ENCODE measurements at places on chromosomes 1 and 21.

DNA sequence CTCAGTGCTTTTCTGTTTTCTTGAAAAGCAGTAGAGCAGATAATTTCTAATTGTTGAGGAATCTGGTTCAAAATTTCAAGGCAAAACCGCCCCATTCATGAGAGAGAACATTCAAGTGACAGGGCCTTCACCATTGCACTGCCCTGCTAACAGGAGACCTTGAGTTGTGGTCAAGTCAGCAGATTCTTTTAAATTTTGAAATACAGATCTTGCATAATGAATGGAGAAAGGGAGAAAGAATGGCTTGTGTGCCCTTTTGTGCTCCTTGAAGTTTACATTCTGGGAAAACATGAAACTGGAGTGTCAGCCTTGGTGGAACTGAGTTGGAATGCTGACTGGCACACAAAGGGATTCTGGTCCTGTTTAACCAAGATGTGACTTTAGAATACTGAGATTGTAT, 164.5 kb upstream of the UBE2U start:
- DNase-seq = no peak

DNA sequence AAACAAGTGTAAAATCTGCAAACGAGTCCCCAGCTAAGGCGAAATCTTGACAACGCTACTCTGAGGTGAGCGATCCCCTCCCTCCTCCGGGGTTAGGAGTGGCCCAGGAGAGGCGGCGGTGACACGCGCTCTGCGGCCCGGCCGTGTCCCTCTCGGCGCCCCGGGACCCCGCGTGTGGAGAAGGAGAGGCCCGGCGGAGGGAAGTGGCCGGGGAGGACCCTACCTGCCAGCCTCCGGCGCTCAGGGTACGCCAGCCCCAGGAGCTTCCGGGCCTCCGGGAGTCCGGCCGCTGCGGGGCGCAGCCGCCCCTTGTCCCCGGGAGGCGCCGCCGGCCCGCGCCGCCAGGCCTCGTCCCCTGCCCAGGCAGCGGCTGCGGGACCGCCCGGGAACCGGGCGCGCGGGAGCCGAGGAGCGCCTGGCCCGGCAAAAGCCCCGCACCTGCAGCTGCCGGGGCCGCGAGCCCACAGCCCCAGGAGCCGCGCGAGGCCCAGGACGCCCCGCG, 543 bp downstream of the ABCB10 start:
- peak; percentile 29 for DNase-seq

DNA sequence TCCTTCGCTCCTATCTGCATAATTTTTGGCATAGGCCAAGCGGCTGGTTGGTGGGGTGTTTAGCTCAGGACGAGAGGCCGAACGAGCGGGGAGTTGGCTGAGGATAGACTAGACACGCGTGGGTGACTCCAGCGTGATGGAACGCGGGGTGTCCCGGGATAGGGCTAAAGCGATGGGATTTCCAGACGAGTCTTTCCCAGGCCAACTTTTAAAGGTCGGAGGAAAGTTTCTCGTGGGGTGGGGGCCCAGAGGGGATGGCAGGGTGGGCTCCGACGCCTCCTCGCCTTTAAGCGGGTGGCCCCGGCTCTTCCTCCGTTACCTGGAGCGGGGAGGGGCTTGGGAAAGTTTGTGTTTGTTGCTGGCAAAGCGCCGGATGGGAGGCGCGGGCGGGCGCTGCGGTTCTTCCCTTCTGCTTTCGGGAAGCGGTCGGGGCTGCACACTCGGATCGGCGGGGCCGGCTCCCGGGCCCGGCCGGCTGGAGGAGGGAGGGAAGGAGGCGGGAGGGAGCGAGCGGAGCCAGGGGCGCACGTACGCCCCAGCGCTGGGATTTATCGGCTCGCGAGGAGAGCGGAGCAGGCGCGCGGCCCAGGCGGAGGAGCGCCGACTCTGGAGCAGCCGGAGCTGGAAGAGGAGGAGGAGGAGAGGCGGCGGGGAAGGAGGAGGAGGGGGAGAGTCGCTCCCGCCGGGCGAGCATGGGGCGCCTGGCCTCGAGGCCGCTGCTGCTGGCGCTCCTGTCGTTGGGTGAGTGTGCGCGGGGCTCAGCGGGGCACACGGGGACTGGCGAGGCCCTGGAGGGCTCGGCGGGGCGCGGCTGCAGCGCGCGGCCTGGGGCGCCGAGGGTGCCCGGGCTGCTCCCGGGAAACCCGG, at the start of gene PTGFRN:
Gene PTGFRN, plus strand, starts transcription at position 405 of the 867 bp plus-strand sequence. Its CDS starts 288 bp downstream, at position 693.
- peak; percentile 35 for DNase-seq

GRCh38 chr1:10755970-10756521, 40.4 kb downstream of the CASZ1 start:
- peak; percentile 76 for DNase-seq

GRCh38 chr1:106480629-106481028, 575.8 kb upstream of the PRMT6 start:
- DNase-seq = no peak

DNA sequence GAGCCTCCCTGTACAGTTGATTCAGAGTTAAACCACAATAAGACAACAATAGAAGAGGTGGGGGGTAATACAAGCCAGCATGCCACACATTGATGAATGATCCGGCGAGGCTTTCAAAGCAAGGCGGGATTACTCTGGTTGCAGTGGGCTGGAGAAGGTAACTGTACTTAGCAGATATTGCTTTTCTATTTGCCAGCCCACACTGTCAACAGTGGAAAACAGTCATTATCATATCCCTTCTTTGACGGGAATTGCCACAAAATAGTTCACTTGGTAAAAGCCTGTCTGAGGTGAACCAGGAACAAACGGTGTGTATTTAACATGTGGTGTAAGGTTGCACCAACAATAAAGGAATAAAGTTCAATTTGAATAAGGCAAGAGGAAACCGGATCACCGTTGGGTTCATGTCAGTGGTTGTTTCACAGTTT, 5.8 kb upstream of the KCNJ15 start:
- no peak for DNase-seq

GRCh38 chr1:109500941-109501381, 7.1 kb downstream of the CYB561D1 start:
- DNase-seq = no peak

- no peak for DNase-seq
Measured at GRCh38 chr1:36657826-36658225, 175.1 kb upstream of the CSF3R start.

DNA sequence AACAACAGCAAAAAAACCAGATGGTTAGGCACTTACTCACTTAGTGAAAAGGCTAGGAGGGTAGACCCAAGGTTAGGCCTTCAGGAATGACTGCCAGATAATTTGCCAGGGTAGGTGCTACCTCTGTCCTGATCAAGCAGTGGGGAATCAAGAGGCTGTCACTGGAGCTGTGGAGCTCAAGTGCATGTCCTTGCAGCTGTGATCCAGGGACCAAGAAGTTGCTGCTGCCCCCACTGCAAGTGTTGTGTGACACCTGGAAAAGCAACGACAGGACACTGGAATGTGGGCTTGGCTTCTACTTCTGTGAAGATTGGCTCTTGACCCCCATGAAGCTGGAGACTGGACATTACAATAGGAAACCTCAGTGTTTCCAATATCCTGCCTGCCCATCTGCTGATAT, 72.1 kb downstream of the PEX14 start:
- no peak for DNase-seq

DNA sequence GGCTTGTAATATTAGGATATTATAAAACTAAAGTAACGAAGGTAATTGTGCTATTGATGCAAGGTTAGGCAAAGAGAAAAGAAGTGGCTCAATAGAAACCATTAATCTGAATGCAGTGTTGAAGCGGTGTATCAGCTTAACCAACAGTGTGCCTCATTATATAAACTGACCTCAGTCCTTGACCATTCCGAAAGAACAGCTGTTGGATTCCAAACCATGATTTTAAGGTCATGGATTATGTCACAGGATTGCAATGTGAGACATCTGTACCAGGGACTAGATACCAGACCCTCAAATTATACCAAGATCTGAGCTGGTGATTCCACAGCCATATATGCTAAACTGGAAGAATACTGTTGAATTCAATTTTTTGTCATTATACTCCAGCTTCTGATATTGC, 134.2 kb upstream of the HP1BP3 start:
- DNase-seq = no peak

- DNase-seq = no peak
Measured at GRCh38 chr1:195738966-195739650, 869.1 kb downstream of the KCNT2 start.

- DNase-seq = no peak
Measured at GRCh38 chr1:211017075-211017718, 116.8 kb downstream of the KCNH1 start.

DNA sequence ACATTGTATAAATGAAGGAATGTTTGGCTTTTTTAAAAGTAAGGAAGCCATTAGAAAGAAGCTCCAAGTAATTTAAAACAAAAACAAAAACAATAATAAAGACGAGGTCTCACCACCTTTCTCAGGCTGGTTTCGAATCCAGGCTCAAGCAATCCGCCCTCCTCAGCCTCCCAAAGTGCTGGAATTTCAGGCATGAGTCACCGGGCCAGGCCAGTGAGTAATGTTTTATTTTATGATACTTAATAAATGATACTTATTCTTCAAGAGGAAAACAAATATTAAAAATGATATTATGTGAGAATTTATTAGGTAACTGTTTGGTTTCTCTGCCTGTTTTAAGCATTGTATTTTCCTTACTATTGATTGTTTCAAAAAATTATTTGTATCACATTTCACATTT, 201.4 kb upstream of the BRINP3 start:
- DNase-seq = no peak

DNA sequence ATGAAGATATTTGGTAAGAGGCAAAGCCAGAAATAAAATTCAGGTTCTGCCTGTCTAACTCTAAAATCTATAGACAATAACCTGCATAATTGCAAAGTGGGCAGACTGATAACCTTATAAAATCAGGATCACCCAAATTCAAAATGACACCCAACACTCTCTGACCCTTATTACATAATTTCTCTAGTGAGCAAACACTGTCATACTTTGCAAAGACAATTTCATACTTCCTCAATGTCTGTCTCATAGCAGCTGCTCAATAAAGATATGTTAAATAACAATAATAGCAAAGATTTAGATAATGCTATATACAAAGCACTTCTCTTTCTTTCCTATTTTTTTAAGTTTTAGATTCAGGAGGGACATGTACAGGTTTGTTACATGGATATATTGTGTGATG, 118.5 kb downstream of the UCHL5 start:
- DNase-seq = no peak

DNA sequence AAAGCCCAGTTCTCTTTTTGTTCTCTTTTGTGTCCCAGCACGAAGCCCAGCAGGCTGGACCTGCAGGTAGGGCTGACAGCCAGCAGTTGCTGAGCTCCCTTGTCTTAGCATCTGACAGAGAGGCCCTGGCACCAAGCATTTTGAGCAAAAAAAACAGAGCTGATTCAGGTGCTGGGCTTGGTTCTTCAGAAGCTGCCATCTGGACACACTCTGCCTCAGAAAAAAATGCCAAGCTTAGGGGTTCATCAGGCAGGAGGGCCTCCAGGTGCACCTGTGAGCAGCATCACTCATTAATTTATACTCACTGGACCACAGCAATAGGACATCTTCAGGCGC, 167.1 kb upstream of the PLD5 start:
- no peak for DNase-seq

DNA sequence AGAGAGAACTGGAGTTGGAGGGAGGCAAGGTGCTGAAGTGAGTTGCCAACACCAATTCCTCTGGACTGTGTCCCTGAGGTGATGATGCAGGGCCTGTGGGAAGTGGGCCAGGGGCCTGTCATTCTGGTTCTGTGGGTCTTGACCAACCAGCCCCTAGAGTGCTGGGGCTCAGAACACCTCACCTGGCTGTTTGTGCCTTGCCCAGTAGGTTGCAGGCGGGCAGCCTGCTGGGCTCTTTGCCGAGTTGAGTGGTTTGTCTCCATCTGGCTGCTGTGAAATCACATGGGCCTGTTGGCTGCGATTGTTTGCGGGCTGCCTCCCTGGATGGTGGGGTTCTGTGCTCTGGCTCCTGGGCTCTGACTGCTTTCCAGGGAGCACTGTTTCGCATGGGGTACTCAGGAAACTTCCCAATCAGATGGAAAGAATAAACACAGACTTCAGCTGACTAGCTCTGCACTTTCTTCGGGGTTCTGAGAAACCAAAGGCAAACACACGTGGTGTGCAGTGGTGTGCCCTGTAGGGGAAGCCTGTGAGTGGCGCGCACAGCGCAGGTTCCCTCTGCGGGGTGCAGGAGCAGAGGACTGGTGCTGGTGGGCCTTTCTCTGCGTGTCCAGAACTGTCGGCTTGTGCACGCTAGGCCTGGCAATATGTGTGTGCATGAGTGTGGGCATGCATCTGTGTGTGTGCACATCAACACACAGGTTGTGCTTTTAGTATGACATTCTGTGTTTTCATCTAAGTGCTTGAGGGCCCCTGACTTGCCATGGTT, 95.1 kb downstream of the RHOU start:
- DNase-seq = no peak

- no peak for DNase-seq
Measured at GRCh38 chr1:182650678-182651338, 33.6 kb downstream of the RGS8 start.

- DNase-seq = no peak
Measured at GRCh38 chr1:101382135-101382534, 145.3 kb downstream of the S1PR1 start.

All from COR-L47 (cell line).